ENCODE measurements at places on chromosomes 3 and 15. TPM values are rescaled to one million over a fixed set of nuclear protein-coding genes. Genes with fewer than 3 reads are reported as not detected.

The FRG2C gene
- total RNA-seq = not detected

The GHSR gene
- not detected for total RNA-seq

The SPTBN5 gene
- 0.26 TPM for total RNA-seq

The MGA gene
- total RNA-seq = 33.7 TPM

The GALNT15 gene
- 37.7 TPM for total RNA-seq

The LRRIQ4 gene
- total RNA-seq = under 0.01 TPM

The SLC7A14 gene
- total RNA-seq = 1.3 TPM

The DUSP7 gene
- 5.4 TPM for total RNA-seq

The RARB gene
- total RNA-seq = 9.4 TPM

The A4GNT gene
- not detected for total RNA-seq

The RYR3 gene
- 0.17 TPM for total RNA-seq

The MANF gene
- 55.3 TPM for total RNA-seq

The FBXL22 gene
- total RNA-seq = 0.50 TPM

The FOXL2NB gene
- not detected for total RNA-seq

The BTLA gene
- total RNA-seq = not detected

The WDR49 gene
- total RNA-seq = 0.26 TPM

The CCNB2 gene
- total RNA-seq = 19.3 TPM

The DCUN1D1 gene
- total RNA-seq = 26.6 TPM

The RBP2 gene
- not detected for total RNA-seq

The IMPG2 gene
- 0.33 TPM for total RNA-seq

The PLXNA1 gene
- 36.0 TPM for total RNA-seq

The C3orf20 gene
- total RNA-seq = not detected

The PTPRG gene
- 64.5 TPM for total RNA-seq

The AQP9 gene
- not detected for total RNA-seq

The GNAT1 gene
- total RNA-seq = not detected

The CAMK2N2 gene
- total RNA-seq = not detected

The COL8A1 gene
- 24.7 TPM for total RNA-seq

The PLEKHO2 gene
- total RNA-seq = 163 TPM

The GOLGA8S gene
- under 0.01 TPM for total RNA-seq

The PRTG gene
- total RNA-seq = 4.0 TPM

The GOLGA8J gene
- not detected for total RNA-seq

The LRTM1 gene
- not detected for total RNA-seq

The PRSS50 gene
- total RNA-seq = not detected

The RFTN1 gene
- total RNA-seq = 26.7 TPM

The FBXL2 gene
- total RNA-seq = 16.2 TPM

The PLAAT1 gene
- not detected for total RNA-seq

The TP63 gene
- total RNA-seq = not detected

The ALPK3 gene
- 0.50 TPM for total RNA-seq

The TGM5 gene
- not detected for total RNA-seq

The IL17RE gene
- 0.99 TPM for total RNA-seq

The ANKUB1 gene
- not detected for total RNA-seq

The TMC3 gene
- total RNA-seq = not detected

The GOLGA6L7 gene
- total RNA-seq = not detected

The C2CD4A gene
- total RNA-seq = not detected

The RNU5B-1 gene
- not detected for total RNA-seq

The KIF23 gene
- 3.1 TPM for total RNA-seq

Measured in fibroblast of lung (primary cell).